ENCODE measurements at places on chromosomes 2 and 18. TPM values are rescaled to one million over a fixed set of nuclear protein-coding genes. Genes with fewer than 3 reads are reported as not detected.

Gene ANKRD30B
- total RNA-seq = not detected

Gene CAPN14
- total RNA-seq = 0.13 TPM

Gene KCNE4
- total RNA-seq = 0.65 TPM

Gene CERKL
- not detected for total RNA-seq

Gene CRYGD
- total RNA-seq = not detected

Gene LRRC30
- not detected for total RNA-seq

Gene SLC9A4
- total RNA-seq = under 0.01 TPM

Gene TRIM54
- total RNA-seq = 3.1 TPM

Gene MRO
- 0.16 TPM for total RNA-seq

Gene CELF4
- total RNA-seq = not detected

Gene MOGAT1
- total RNA-seq = not detected

Gene GPR35
- 0.50 TPM for total RNA-seq

Gene RAPGEF4
- 11.8 TPM for total RNA-seq

Gene DNAH7
- 0.06 TPM for total RNA-seq

Gene CPO
- total RNA-seq = 0.19 TPM

Gene SERPINB7
- 0.16 TPM for total RNA-seq

Gene CTLA4
- total RNA-seq = 0.16 TPM

Gene RFTN2
- 7.8 TPM for total RNA-seq

Gene FBXO36
- total RNA-seq = 1.5 TPM

Gene SCN7A
- total RNA-seq = not detected

Gene TBC1D8
- 92.5 TPM for total RNA-seq

Gene FABP1
- not detected for total RNA-seq

Gene ZNF892
- total RNA-seq = 3.6 TPM

Gene GCA
- 12.0 TPM for total RNA-seq

Gene DES
- total RNA-seq = not detected

Gene DNAH6
- total RNA-seq = not detected

Gene PLEKHA3
- 11.1 TPM for total RNA-seq

Gene IL18RAP
- not detected for total RNA-seq

Gene RAB17
- 6.8 TPM for total RNA-seq

Gene WNT10A
- total RNA-seq = not detected

Gene CHAC2
- total RNA-seq = 3.9 TPM

Gene FAP
- total RNA-seq = 9.7 TPM

Measured in bladder microvascular endothelial cell (primary cell).